ENCODE measurements at places on chromosomes 12 and 14.

- no peak for DNase-seq
These were observed 68.8 kb downstream of the HSD17B6 start for GRCh38 chr12:56831936-56832335.

GRCh38 chr12:99111600-99111999, 466.5 kb downstream of the APAF1 start:
- DNase-seq, result no peak

DNA sequence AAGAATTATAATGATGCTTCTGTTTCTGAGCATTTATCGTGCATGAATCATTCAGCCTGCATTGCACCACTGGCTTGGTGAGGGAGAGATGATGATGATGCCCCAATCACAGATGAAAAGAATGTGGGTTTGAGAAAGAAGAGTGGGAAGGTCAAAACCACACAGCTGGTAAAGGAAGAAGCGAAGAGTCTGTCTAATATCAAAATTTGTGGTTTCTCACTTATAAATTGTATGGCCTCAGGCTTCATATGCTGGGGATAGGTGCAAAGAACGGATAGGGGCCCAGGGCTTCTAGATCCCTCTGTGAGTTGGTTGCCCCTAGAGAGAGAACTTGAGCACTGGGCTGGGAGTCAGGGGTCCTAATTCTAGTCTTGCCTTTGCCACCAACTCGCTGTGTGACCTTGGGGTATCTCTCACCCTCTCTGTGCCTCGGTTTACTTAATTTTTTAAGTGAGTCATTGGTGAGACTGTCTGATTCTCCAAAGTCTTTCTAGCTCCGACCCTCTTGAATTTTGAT, 2.2 kb downstream of the OASL start:
- DNase-seq, result peak; percentile 75

DNA sequence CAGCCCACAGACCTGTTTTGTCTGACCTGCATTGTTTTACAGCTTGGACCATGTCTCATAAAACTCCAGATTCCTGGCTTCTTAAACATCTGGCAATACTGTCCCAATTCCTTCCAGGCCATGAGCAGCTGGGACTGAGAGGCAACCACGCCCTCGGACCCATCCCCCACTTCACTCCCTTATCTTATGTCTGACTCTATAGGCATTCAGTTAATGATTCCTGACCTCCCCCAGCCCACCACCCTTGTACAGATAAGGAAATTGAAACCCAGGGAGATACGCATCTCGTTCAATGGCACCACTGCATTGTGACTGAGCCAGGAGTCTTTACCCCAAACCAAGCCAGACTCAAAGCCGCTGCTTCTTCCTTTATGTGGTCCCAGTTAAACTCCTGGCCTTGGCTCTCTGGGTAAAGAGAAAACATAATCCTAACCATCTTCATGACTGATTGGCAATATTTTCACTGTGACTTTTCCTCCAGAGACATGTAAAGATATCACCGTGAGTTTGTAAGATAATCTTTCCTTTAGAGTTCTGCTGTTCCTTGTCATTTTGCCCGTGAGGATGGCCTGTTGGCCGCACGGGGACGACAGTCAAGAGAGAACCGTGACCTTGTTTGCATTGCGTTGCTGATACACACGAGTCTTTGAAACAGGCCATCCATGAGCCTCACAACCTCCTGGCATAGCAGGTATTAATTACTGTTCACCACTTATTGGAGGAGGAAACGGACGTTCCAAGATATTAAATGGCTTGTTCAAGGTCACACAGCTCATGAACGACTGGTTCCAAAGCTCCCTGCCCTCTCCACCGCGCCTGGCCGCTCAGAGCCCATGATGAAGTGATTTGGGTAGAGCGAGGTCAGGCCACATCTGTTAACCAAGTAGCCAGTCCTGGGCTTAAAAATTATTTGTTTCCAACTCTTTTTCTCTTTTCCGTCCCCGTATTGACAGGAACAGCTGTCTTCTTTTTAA, 39.4 kb downstream of the MAP1LC3B2 start:
- no peak for DNase-seq

GRCh38 chr14:102200690-102201352, 61.1 kb downstream of the WDR20 start:
- DNase-seq, result peak; percentile 10

- DNase-seq, result no peak
These were observed 88.6 kb downstream of the R3HDM2 start for GRCh38 chr12:57342207-57342691.

- DNase-seq, result no peak
These were observed 80.0 kb downstream of the NTF3 start for GRCh38 chr12:5511644-5512600.

GRCh38 chr12:41566703-41567102, 378.6 kb downstream of the PDZRN4 start:
- no peak for DNase-seq

DNA sequence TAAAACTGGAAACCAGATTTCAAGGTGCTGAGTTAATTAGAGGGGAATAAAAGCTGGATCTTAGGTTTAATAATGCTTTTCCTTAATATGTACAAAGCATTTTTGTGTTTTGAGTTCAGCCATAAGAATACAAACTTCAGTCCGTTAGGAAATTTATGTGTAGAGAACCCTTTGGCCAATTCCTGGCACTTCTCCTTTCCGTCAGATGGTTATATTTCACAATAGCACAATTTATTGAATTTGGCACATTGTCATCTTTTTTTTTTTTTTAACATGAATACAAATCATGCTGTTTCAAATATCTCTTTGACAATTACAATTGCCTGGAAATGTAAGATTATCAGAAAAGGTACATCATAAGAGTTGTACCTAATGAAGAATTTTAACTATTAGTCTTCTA, 56.2 kb upstream of the DDHD1 start:
- DNase-seq, result no peak

- no peak for DNase-seq
These were observed 2.6 kb downstream of the EXOC5 start for GRCh38 chr14:57266065-57266464.

DNA sequence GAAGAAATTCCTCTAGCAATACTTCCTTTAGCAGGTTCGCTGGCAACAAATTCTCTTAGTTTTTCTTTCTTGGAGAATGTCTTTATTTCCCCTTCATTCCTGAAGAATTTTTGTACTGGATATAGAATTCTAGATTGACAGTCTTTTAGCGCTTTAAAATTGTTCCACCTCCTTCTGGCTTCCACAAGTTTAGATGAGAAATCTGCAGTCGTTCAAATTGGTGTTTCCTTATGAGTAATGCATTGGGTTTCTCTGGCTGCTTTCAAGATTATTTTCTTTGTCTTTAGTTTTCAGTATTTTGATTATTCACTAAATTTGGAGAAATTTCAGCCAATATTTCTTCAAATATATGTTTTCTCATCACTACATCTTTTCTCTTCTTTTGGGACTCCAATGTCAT, 33.3 kb upstream of the FGF6 start:
- no peak for DNase-seq

DNA sequence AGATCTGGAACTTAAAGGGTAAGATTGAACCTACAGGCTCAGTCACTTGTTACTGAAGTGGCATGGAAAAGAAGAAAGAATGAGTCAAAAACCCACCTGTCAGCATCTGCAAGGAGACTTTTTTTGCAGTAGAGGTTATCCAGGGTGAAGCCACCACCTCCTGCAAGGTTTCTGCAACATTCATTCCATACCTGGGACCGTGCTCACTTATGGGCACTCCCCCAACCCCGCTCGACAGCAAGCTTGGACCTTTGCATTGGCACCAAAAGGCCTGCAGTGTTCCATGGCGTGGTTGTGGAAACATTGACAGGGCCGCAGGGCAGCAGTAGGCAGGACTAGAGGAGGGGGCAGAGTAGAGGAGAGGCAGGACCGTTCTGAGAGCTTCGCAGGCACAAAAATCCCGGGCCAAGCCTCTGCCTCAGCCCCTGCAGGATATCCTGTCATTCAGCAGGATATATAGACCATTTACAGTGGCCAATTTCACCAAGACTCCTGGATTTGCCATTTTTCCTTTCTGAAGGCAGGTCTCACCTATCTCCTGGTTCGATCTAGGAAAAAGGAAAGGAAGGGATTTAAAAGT, at the start of gene STAB2:
Gene STAB2, plus strand, starts transcription at position 483 of the 580 bp plus-strand sequence. CDS start 204 bp downstream, outside the sequence.
- DNase-seq, result no peak

DNA sequence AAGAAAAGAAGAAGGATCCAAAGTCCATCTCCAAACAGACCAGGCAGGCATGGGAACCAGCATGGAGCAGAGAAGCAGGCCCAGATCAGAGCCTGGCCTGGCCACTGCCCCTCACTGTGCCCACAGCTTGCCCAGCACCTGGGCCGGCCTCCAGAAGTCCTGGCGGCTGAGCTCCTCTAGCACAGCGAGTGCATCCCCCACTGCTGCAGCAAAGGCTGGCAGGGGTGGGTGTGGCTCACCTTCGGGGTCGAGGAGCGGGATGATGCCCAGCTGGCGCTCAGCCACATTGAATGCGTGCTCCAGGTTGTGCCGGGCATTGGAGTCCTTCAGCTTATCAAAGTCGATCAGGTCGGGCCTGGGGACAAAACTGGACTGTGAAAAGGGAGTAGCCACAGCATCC, 78.7 kb downstream of the SPTB start:
- no peak for DNase-seq

DNA sequence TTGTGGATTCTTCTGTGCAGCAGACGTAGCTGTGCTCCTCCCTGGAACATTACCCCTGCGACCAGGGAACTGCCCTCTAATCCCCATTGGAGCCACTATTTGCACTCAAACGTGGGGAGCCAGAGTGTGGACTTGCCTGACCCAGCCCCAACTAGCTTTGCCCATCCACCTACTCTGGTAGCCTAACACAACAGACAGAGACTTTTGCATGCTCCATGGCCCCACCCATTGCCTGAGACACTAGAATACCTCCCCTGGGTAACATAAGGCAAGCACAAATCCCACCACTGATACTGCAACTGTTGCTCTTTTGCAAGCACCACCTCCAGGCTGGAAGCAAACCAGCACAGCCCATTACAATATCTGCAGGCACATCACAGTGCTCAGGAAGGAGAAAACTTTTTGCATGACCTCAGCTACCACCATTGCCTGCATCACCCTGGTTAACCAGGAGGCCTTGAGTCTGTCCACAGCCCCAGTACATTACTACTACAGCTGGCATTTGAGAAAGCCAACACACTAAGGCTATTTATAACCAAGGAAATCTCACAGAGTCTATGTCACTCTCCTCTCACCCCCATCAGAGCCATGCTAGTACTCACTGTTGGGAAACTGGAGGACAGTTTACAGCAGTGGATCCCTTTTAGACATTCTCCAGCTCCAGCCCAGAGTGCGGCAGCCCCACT, 15.0 kb downstream of the CEP128 start:
- DNase-seq, result no peak

GRCh38 chr12:54716261-54716660, 68.1 kb upstream of the DCD start:
- DNase-seq, result no peak

GRCh38 chr14:40903709-40904108, 703.0 kb upstream of the LRFN5 start:
- DNase-seq, result no peak

DNA sequence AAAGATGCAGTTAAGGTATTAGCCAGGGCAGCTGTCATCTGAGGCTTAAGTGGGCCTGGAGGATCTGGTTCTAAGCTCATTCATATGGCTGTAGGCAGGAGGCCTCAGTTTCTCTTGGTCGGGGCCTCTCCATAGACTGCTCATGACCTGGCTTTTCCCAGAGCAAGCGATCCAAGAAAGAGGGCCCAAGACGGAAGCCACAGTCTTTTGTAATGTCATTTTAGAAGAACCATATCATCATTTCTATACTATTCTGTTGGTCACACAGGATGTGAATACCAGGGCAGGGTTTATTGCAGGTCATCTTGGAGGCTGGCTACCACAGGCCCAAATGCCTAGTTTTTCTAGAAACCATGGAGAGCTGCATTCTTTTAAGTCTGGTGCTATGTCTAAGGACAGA, 47.7 kb downstream of the GNG2 start:
- no peak for DNase-seq

- no peak for DNase-seq
These were observed 171.8 kb upstream of the ALG10B start for GRCh38 chr12:38144601-38145436.

- no peak for DNase-seq
These were observed 16.7 kb downstream of the GPHB5 start for GRCh38 chr14:63301891-63302534.

DNA sequence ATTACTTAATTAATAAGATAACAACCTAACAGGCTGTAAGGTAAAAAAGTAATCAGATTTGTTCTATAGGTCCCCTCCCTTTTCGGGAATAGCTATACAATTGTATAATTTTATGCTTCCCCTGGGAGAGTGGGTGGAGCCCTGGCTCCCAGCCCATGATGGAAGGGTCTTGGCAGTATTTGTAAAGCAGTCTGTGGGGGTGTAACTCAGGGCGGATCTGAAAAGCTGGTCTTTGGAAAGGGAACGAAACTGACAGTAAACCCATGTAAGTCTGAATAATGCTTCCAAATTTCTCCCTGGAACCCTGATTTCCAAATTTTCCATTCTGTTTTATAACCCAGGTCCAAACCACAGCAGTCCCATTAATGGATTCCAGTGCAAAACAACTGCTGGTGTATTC, 110.4 kb downstream of the DAD1 start:
- no peak for DNase-seq

- DNase-seq, result no peak
These were observed 266.7 kb upstream of the AMIGO2 start for GRCh38 chr12:47346251-47347019.

All from CD4-positive, alpha-beta T cell treated with Interleukin-2 at 100 ng/mL for 4 hours (primary cell).